Sciatic nerve (tissue), 2 donors: ENCODE measurements at places on chromosomes 5 and 9. TPM values are rescaled to one million over a fixed set of nuclear protein-coding genes. Genes with fewer than 3 reads are reported as not detected.
A peak's percentile ranks its signal among the peaks of the same experiment; 100 is the strongest.

The RALGPS1 gene
- total RNA-seq, result 15.1 TPM

The PFN3 gene
- total RNA-seq, result not detected

DNA sequence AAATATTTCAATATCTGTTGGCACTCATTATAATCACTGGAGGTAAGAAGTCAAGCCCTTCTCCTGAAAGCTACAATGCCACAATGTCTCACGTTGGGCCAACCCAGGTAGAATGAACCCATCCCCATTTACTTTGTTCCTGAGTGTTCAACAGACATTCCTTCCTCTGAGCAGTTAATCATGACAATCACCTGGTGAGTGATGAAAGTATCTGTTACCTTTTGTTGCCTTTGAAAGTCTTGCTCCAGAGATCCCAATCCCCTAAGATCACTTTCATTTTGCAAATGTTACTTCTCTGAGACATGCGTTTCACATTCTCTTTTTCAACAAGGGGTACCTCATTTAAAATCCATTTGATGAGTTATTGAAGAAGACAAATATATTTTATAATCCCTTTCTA, 49.3 kb upstream of the MSX2 start:
- no peak for DNase-seq

GRCh38 chr5:40331616-40332015, 348.1 kb upstream of the PTGER4 start:
- no peak for DNase-seq

GRCh38 chr9:129336601-129337331, 158.7 kb upstream of the IER5L start:
- DNase-seq, result no peak

The KCNN2 gene
- total RNA-seq, result 0.71 TPM

DNA sequence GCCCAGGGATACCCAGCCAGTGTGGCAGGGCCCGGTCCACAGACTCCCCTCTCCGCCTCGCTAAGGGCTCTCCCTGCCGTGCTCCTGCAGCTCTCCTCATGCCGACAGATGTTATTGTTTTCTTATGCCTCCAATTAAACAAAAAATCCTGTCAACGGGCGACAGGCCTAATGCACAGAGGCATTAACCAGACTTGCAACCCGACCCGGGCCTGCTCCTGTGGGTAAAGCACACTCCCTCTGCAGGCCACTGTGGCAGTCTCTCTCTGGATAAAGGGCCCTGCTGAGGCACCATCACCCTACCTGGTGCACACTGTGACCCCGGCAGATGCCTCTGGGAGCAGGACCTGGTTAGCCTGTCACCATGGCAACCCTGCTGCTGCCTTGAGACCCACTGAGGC, 27.5 kb upstream of the HAND1 start:
- DNase-seq, result no peak

DNA sequence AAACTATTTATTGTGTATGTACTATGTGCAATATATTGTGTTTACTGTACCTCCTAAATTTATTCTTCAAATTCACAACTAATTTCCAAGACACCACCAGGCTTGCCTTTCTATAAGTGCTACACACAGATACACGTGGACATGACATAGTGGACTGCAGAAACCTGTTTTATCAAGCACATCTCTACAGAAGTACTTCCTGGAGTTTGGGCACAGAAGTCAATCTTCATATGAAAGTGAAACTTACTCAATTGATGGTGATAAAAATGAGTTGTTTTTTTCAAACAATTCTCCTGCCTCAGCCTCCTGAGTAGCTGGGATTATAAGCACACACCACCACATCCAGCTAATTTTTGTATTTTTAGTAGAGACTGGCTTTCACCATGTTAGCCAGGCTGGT, 57.6 kb downstream of the NLN start:
- DNase-seq, result no peak

GRCh38 chr5:24245821-24246220, 399.0 kb downstream of the CDH10 start:
- no peak for DNase-seq

DNA sequence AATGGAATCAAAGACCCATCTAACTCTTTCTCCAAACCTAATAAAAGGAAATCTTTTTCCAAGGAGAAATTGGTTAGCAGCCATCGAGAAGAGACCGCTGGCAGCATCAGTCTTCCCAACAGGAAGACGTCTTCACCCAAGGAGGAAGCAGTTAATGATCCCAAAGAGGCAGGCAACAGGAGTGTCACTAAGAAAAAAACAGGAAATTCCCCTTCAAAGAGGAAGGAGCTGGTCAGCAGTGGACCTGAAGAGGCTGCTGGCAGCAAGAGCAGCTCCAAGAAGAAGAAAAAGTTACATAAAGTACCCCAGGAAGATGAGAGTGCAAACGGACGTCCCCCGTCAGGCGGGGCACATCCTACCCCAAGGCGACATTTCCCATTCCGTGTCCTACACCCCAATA, 143.7 kb downstream of the ELAVL2 start:
- DNase-seq, result no peak

The PCDHGB5 gene
- 16.3 TPM for total RNA-seq

DNA sequence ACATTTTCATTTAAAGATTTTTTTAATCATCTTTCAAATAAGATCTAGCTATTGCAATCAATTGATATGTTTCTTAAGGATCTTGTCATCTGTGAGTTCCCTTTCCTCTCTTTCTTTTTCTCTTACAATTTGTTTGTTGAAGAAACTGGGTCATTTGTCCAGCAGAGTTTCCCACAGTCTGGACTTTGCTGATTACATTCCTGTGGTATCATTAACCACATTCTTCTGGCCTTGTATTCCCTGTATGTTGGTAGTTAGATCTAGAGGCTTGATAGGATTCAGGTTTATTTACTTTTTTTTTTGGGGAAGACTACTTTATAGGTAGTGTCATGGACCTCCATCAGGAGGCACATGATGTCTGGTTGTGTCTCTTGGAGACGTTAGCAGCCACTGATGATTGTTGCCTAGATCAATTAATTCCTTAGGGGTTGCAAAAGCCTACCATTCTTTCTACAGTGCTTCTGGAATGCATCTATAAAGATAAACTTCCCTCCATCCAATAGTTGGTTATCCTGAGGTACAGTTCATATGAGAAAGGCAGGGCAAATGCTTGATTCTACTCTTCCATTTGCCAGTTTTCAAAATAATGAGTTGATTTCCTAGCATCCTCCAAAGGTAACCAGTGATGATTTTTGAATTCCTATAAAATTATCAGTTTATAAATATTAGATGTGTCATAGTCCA, 14.3 kb downstream of the PDE8B start:
- no peak for DNase-seq

The DIMT1 gene
- 20.0 TPM for total RNA-seq

DNA sequence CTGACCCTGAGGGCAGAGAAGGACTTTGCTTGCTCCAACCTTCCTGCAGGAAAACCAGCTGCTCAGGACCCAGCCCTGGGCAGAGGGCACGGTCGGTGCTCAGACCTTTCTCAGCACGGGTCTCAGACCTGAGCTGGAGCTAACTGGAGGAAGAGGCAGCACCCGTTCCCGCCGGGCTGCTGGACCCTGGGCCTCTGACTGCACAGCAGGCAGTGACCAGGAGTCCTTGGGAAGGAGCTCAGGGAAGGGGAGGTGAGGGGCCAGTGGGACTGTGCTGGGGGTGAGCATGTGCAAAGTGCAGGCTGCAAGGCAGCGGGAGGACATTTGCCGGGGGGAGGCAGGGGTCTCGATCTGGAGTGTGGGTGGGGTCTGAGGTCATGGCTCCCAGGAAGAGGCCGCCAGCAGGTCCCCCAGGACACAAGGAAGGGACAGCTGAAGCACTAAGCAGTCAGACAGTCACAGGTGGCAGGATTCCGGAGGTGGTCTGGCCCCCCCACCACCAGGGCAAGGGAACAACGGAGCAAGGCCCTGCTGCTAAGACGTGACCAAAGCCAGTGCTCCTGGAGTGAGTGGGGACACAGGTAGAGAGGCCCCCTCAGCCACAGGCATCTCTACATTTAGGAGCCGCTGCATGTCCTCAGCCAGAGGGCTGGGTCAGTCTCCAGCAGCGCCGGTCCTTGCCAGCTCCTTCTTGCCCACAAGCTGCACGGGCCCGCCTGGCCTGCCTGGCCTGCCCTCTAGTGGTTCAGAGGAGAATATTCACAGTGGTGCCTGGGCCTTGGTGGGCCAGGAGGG, 4.8 kb upstream of the DPM2 start:
- DNase-seq, result no peak

The FLT4 gene
- total RNA-seq, result 11.7 TPM

GRCh38 chr5:32754284-32754683, 43.2 kb downstream of the NPR3 start:
- DNase-seq, result no peak

- no peak for DNase-seq
Measured at GRCh38 chr5:92944903-92945604, 636.0 kb downstream of the NR2F1-AS1 start.

- no peak for DNase-seq
Measured at GRCh38 chr9:14345354-14346230, 31.7 kb upstream of the NFIB start.

- peak; percentile 64 for DNase-seq
Measured at GRCh38 chr5:93078082-93079038, 502.7 kb downstream of the NR2F1-AS1 start.

- DNase-seq, result peak; percentile 93
Measured at GRCh38 chr9:113609562-113610318, 146.2 kb downstream of the RGS3 start.

- DNase-seq, result no peak
Measured at GRCh38 chr5:40483316-40483715, 196.4 kb upstream of the PTGER4 start.

The LCP2 gene
- 45.2 TPM for total RNA-seq

- no peak for DNase-seq
Measured at GRCh38 chr5:145838276-145838675, 3.1 kb upstream of the PRELID2 start.

The LYSMD3 gene
- total RNA-seq, result 23.7 TPM

The LRRC26 gene
- total RNA-seq, result not detected

GRCh38 chr5:21603796-21604195, 1249.3 kb downstream of the CDH12 start:
- DNase-seq, result no peak

DNA sequence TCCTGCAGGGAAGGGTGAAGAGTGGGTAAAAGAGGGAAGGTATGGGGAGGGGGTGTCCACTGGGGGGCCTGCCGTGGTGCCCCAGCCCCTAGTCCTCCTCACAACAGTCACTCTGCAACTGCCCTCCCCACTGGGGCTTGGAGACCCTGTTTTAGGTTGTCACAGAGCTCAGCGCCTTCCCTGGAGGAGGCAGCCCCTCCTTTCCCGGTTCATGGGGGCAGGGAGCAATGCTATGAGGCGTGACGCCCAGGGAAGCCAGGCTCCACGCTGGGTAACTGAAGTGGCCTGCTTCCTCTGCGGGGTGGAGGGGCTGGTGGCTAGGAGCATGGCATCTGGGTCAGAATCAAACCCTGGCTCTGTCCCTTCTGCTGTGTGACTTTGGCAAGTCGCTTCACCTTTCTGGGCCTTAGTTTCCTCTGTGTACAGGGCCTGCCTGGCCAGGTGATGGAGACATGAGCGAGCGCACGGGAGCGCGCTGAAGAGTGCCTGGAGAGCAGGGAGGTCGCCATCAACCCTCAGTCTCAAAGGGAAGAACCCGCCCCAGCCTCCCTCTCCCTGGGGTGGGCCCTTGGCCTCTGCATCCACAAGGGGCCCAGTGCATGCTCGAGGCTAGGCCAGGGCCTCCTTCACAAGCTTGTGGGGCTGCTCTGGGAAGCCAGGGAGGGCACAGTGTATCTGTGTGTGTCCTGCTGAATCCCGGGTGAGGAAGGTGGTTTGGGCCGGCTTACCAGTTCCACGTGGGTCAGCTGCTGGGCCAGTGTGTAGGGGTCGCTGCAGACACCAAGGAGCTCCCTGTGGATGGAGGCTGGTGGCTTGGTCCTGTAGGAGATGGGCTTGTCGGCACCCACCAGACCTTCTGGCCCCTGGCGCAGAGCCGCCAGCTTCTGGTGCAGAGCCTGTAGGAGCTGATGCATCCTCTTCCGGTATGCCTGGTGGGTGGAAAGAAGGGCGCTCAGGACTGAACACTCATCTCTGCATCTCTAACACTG, 56.4 kb upstream of the RNF130 start:
- DNase-seq, result no peak

GRCh38 chr5:34522599-34523386, 133.3 kb upstream of the RAI14 start:
- DNase-seq, result peak; percentile 83

DNA sequence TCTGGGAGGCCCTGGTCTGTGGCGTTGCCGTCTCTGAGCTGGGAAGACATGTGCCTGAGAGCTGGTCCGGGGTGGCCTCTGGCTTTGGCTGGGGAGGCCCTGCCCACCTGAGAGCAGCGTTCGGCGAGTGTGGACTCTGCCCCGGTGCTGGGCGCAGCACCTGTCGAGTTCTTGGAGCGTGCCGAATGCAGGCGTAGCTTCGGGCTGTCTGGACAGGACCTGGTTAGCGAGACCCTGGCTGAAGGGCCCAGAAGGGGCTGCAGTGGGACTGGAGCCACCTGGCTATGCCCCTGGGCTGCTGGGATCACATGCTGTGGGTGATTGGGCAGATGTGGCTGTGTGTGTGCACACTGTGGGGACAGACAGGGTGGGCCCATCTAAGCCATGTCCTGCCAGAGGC, 56.5 kb downstream of the RXRA start:
- DNase-seq, result no peak

The FOXD4L6 gene
- not detected for total RNA-seq

GRCh38 chr5:8098081-8098480, 229.1 kb downstream of the MTRR start:
- no peak for DNase-seq

GRCh38 chr9:77830618-77831285, 182.6 kb upstream of the GNA14 start:
- DNase-seq, result no peak

The PCDHA4 gene
- total RNA-seq, result 0.85 TPM

The MELK gene
- total RNA-seq, result 0.49 TPM

The QRFP gene
- total RNA-seq, result not detected

- DNase-seq, result peak; percentile 70
Measured at GRCh38 chr5:179908528-179908927, 831 bp upstream of the TBC1D9B start.

DNA sequence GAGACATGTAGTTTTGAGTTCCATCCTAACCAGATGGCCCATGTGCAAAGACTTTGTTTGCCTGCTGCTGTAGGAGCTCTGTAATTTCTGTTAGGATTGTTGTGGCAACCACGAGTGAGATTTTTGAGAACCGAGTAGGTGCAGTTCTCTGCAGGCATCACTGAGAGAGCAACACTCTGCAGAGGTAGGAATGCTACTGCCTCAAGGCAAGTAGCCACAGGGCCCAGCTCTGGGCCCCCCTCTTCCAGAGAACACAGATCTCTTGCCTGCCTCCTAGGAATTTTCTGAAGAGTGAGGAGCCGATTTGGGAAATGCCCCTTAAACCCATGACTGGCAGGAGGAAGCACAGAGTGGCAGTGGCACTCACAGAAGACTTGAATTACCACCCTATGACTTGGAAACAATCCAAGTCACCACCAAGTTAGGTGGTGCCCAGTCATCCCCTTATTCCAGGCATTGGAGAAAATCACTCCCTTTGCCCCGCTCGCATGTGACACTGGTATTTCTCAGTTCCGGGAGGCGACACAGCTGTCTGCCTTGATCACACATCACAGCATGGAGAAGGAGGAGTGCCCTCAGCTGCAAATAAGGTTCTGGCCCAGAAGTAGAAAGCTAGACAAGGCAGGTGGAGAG, 52.5 kb upstream of the SLC2A8 start:
- no peak for DNase-seq

The SPATA31D4 gene
- not detected for total RNA-seq
